Stimulated activated CD8-positive, alpha-beta memory T cell treated with anti-CD3 and anti-CD28 coated beads, Interleukin-7, amount 100 ng/mL, for 48 hours (primary cell): ENCODE measurements at places on chromosomes 1 and 21.

- DNase-seq = no peak
Observed at GRCh38 chr1:46557403-46557802, 6.0 kb upstream of the KNCN start.

- no peak for DNase-seq
Observed at GRCh38 chr1:59136541-59137275, 160.2 kb upstream of the FGGY start.

DNA sequence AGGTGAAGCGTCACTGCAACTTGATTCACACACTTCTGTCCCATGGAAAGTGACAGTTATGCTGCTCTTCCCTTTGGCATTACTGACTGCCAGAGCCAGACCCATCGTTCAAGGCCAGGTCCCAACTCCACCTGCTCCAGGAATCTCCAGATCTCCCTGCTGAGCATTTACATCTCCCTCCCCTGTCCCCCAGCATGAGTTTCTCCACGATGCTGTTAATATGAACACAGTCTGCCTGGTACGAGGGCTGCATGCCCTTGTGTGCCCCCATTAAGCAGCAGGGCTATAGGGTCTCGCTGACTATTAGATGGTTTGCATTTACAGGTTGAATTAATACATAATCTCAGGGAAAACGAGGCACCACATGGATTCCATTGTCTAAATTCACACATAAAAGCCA is 4.3 kb downstream of the F3 start:
- DNase-seq = no peak

- no peak for DNase-seq
Observed at GRCh38 chr21:16421965-16422364, 692.2 kb downstream of the USP25 start.

DNA sequence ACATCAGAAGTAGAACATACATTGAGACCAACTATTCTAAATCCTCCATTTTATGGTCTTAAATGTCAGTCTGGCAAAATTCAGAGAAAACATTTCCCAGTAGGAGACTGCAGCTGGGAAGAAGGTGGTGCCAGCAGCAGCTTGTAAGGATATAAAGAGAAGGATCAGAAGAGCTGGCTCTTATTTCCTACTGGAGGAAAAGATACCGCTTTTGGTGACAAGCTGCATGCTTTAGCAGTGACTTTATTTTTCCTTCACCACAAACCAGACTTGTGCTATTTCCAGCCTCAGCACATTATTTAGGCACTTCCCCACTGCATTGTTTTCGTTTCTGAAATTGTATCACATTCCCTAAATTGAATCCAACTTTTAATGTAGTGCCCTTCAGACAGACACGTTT is 28.4 kb downstream of the RNF11 start:
- DNase-seq = no peak

DNA sequence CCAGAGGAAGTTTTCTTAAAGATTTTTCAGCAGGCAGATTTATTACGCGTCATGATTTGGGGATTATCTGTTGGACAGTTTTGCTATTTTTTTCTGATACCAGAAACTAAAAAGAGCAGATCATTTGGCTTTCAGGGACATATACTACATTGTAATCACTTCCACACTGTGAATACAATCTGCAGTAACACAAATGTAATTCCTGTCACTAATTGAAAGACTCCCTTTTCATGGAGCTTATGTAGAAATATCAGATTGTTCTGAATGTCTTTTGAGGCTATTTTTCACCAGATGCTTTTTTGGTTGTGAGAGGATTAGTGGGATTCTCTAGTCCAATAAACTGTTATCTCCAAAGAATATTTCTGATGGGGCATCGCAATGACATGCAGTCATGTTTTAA is 464.2 kb downstream of the DISC1 start:
- no peak for DNase-seq

DNA sequence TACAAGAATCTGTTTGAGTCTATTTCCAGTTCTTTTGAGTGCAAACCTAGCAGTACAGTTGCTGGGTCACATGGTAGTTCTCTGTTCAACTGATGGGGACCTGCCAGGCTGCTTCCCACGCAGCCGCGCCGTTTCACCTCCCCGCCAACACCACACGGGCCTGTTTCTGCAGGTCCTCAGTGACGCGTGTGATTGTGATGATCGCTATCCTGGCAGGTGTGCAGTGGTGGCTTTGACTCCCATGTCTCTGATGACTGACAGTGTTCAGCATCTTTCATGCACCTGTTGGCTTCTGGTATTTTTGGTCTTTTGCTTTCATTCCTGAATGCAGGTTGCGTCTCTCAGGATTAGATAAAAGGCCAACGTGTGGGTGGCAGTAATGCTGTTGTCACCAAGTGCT is 41.6 kb downstream of the FAAP20 start:
- DNase-seq = no peak

- no peak for DNase-seq
Observed at GRCh38 chr21:33089395-33090119, 19.6 kb downstream of the OLIG1 start.

DNA sequence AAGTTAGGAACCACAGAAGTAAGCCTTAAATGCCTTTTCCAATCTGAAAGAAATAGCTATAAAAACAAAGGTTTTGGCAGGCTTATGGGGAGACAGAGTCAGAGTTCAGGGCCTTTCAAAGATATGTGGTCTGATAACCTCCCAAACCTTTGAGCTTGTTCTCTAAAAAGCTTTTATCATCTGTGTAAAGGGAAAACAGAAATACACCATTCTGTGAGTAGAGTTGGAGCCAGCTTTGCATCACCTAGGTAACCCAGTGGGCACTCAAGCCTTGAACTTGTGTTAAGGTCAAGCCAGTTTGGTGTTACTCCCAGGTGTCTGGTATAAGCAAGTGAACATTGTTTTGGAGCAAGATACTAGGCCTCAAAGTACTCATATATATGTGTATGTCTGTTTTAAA is 50.1 kb downstream of the LAMC1 start:
- DNase-seq = no peak

- DNase-seq = no peak
Observed at GRCh38 chr1:184456189-184456588, 69.4 kb downstream of the C1orf21 start.
